Kidney epithelial cell (primary cell): ENCODE measurements at places on chromosomes 2 and 18. TPM values are rescaled to one million over a fixed set of nuclear protein-coding genes. Genes with fewer than 3 reads are reported as not detected.

The ATP6V1C2 gene
- 0.04 TPM in 1 of 2 replicates, not detected in the other for total RNA-seq

The ZC3H8 gene
- 22.7 and 47.5 TPM in 2 replicates for total RNA-seq

The OSBPL6 gene
- total RNA-seq: 3.6 and 3.8 TPM in 2 replicates

The PSMA8 gene
- not detected in 2 replicates for total RNA-seq

The ARHGEF4 gene
- 9.3 and 14.9 TPM in 2 replicates for total RNA-seq

The POTEJ gene
- total RNA-seq: not detected in 2 replicates

The COL4A4 gene
- 3.4 and 4.0 TPM in 2 replicates for total RNA-seq

The ENOSF1 gene
- total RNA-seq: 29.7 and 31.9 TPM in 2 replicates

The CFAP210 gene
- 0.33 TPM in 1 of 2 replicates, not detected in the other for total RNA-seq

The OTOF gene
- total RNA-seq: not detected in 2 replicates

The ZNF532 gene
- total RNA-seq: 89.5 and 101 TPM in 2 replicates

The UGT1A8 gene
- not detected in 2 replicates for total RNA-seq

The ERCC3 gene
- 31.5 and 34.9 TPM in 2 replicates for total RNA-seq

The GCG gene
- total RNA-seq: not detected in 2 replicates

The CFAP65 gene
- 0.07 TPM in 1 of 2 replicates, not detected in the other for total RNA-seq

The PJVK gene
- total RNA-seq: 2.7 and 3.8 TPM in 2 replicates

The PROM2 gene
- 2.3 and 3.4 TPM in 2 replicates for total RNA-seq

The FBLN7 gene
- total RNA-seq: 0.14 and 1.0 TPM in 2 replicates

The MC4R gene
- 0.55 TPM in 1 of 2 replicates, not detected in the other for total RNA-seq

The RSAD2 gene
- 3.6 and 4.9 TPM in 2 replicates for total RNA-seq

The TBR1 gene
- total RNA-seq: 0.08 TPM in 1 of 2 replicates, not detected in the other

The SLC30A3 gene
- total RNA-seq: 0.08 and 0.27 TPM in 2 replicates

The SCG2 gene
- 0.08 TPM in 1 of 2 replicates, not detected in the other for total RNA-seq

The OTX1 gene
- total RNA-seq: not detected in 2 replicates

The CYP27C1 gene
- total RNA-seq: 1.1 and 2.3 TPM in 2 replicates

The CXCR2 gene
- total RNA-seq: not detected in 2 replicates

The RUFY4 gene
- total RNA-seq: not detected in 2 replicates

The EFEMP1 gene
- total RNA-seq: 35.8 and 40.7 TPM in 2 replicates

The CIB4 gene
- total RNA-seq: not detected in 2 replicates

The GALNT5 gene
- total RNA-seq: 2.9 and 3.1 TPM in 2 replicates
